ENCODE measurements at places on chromosomes 4 and X.

GRCh38 chrX:35842674-35843073 lies 44.5 kb downstream of the MAGEB16 start:
- no peak for DNase-seq

DNA sequence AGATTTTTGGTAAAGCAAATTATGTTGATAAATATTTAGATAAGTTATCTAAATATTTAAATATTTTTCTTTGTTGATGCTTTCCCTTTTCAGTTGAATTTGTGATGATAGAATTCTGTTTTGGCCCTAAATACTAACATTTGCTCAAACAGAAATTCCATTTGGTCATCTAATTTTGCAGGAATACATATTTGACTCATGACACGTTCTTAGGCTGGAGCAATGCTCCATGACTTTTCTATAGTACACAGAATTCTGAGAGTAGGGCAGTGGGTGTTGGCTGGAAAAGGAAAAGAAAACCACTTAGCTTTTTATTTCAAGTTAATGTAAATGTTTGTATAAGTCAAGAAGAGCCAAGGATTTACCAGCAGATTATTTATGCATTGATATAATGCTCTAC lies 58.6 kb upstream of the GK2 start:
- no peak for DNase-seq

GRCh38 chr4:181158971-181159370 lies 1084.2 kb upstream of the TENM3 start:
- DNase-seq = no peak

- DNase-seq = no peak
These were observed 118.4 kb downstream of the AFF1 start for GRCh38 chr4:87053176-87053658.

GRCh38 chr4:108445716-108446115 lies 174.7 kb upstream of the RPL34 start:
- DNase-seq = no peak

GRCh38 chrX:150704030-150704613 lies 10.9 kb downstream of the MTMR1 start:
- DNase-seq = peak; percentile 64

DNA sequence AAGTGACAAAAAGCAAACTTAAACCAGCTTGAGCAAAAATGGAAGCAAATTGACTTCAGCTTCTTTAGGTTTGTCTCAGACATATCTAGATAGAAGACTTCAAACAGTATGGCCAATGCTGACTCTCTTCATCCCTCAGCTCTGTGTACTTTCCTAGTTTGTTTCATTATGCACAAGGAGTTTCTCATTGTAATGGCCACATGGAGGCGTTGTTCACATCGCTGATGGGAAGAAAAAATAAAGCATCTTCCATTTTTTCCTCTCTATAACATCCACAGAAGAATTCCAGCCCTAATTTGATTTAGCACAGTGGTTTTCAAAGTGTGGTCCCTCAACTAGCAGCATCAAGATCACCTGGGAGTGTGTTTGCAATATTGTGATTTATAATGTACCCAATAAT lies 397.5 kb upstream of the PRKX start:
- no peak for DNase-seq
